Activated CD4-positive, CD25-positive, alpha-beta regulatory T cell (primary cell): ENCODE measurements at places on chromosomes 13 and 19.

DNA sequence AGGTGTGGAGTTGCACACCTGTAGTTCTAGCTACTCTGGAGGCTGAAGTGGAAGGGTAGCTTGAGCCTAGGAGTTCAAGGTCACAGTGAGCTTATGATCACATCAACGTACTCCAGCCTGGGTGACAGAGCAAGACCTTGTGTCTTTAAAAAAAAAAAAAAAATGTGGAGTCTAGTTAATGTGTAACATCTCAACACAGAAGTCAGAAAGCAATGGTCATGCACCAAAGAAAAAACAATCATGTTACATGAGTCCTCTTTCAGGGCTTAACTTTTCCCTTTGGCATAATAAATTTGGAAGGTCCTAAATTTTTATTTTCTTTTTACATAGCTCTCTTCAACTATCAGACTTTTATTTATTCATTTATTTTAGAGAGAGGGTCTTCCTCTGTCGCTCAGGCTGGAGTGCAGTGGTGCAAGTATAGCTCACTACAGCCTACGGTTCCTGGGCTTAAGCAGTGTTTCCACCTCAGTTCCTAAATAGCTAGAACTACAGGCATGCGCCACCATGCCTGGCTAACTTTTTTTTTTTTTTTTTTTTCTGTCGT is 22.3 kb downstream of the SETDB2 start:
- no peak for DNase-seq

DNA sequence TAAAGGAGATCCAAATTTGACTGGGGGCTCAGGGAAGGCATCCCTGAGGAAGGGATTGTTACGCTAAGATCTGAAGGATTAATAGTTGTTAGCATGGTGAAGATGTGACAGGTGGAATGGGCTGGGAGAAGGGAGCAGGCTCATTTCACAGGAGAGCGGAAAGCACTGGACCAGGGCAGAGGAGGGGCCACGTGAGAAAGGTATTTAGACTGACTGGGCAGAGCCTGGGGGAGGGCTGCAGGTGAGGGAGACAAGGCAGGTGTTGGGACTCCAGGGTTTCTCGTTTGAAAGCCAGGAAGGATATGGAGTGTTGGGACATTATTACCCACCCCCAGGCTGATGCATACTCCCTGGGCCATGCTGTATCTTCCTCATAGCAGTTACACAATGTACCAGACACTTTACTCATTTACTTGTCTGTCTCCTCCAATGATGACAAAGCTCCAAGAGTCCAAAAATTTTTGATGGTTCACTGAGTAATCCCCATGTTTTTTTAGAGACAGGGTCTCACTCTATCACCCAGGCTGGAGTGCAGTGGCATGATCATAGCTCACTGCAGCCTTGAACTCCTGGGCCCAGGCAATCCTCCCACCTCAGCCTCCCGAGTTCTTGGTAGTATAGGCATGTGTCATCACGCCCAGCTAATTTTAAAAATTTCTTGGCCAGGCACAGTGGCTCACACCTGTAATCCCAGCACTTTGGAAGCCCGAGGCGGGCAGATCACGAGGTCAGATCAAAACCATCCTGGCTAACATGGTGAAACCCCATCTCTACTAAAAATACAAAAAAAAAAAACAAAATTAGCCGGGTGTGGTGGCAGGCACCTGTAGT is 2.3 kb downstream of the TRAPPC6A start:
- DNase-seq, result no peak

DNA sequence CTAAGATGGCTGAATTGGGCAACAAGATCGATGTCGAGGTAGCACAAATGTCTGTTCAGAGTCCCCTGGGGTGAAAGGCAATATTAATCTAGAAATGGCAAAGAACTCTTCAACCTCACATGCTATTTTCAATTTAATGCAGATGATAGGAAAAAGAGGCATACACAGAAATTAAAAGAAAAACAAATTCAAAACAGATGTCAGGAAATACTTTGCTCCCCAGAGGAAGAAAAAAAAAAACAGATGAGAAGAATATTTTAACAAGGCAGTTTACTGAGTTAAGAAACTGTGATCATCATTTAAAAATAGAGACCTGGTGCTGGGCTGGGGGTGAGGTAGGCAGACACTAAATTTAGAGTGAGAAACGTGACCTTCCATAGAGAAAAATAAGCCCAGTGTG is 421.9 kb upstream of the ARGLU1 start:
- no peak for DNase-seq

DNA sequence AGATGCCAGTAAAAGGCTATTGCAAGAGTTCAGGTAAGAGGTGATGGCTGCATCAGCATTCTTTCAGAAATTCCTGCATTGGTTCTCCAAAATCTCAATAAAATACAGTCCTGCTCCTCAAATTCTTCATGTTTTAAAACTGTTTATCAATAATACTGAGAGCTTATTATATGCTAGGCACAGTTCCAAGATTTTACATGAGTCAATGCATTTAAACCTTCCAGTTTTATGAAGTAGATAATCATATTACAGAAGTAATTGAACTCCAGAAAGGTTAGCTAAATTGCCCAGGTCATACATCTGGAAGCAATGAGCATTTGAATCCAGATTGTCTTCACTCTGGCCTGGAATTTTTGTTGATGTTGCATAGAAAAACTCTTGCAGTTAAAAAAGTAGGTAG is 282.9 kb upstream of the SLITRK6 start:
- DNase-seq, result no peak

GRCh38 chr13:51858433-51859247 is 3.1 kb upstream of the CCDC70 start:
- DNase-seq, result no peak

DNA sequence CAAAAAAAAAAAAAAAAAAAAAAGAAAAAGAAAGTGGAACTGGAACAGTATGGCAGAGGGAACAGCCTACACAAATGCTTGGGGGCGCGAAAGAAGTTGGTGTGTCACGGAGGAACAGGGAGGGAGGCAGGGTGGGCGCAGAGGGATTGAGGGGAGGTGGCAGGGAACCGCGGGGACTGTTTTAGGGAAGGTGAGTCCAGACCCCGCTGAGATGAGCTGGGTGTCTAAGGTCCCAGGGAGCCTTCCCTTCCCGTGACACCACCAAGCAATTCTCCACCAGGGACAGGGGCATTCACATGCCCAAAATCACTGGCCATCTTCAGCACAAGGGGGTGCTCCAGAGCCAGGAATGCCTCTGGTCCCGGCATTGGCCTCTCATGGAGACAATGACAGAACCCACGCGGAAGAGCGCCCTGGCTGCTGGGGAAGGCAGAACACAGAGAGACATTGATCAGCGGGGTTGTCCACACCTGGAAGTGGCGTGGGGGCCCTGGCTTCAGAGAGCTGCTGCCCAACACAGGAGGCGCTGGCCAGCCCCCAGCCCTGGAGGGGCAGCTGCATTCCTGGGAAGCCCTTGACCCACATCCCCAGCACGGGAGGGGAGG is 6.9 kb downstream of the PEAK3 start:
- no peak for DNase-seq

GRCh38 chr13:47413112-47413511 is 516.3 kb upstream of the HTR2A start:
- no peak for DNase-seq
